Mucosa of descending colon (tissue), 3 donors: ENCODE measurements at places on chromosomes 7 and 10. TPM values are rescaled to one million over a fixed set of nuclear protein-coding genes. Genes with fewer than 3 reads are reported as not detected.

Gene ENTPD7
- total RNA-seq = 14.3 TPM

Gene PRKCQ
- total RNA-seq = 1.6 TPM

- DNase-seq = no peak
Measured at GRCh38 chr10:120103738-120104560, 211.4 kb downstream of the SEC23IP start.

GRCh38 chr7:104978460-104978859 lies 35.5 kb upstream of the KMT2E start:
- no peak for DNase-seq

Gene SPDYE2B
- total RNA-seq = not detected

GRCh38 chr10:28054228-28054860 lies 55.5 kb upstream of the ODAD2 start:
- no peak for DNase-seq
